AG04450 (cell line): ENCODE measurements at places on chromosomes 12 and 14.

- DNase-seq = no peak
Observed at GRCh38 chr12:9319044-9319841, 111.0 kb upstream of the PZP start.

DNA sequence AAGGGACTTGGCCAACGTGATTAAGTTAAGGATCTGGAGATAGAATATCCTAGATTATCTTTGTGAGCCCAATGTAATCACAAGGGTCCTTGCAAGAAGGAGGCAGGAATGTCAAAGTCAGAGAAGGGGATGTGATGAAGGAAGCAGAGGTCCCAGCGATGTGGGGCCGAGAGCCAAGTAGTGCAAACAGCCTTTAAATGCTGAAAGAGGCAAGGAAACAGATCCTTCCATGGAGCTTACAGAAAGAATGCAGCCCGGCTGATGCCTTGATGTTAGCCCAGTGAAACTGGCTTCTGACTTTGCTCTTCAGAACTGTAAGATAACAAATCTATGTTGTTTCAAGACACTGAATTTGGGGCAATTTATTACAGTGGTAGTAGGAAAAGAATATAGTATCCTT is 74.9 kb downstream of the NEDD1 start:
- no peak for DNase-seq

DNA sequence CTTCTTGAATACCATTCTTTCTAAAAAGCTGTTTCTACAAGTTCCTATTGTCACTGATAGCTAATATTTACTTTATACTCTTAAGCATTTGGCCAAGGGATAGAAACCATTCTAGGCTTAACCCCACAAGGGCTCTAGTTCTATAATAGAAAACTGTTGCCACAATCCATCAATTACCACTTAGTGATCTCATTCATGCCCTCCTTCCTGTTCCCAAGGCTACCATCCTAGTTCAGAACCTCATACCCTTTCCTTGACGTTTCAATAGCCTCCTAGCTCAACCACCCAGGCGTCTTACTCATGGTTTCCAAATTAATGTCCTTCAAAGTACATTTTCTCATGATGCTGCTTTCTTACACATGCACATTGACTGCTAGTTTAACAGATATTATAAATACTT is 493.5 kb downstream of the NAV3 start:
- no peak for DNase-seq

GRCh38 chr12:82651489-82651888 is 35.2 kb upstream of the TMTC2 start:
- no peak for DNase-seq

DNA sequence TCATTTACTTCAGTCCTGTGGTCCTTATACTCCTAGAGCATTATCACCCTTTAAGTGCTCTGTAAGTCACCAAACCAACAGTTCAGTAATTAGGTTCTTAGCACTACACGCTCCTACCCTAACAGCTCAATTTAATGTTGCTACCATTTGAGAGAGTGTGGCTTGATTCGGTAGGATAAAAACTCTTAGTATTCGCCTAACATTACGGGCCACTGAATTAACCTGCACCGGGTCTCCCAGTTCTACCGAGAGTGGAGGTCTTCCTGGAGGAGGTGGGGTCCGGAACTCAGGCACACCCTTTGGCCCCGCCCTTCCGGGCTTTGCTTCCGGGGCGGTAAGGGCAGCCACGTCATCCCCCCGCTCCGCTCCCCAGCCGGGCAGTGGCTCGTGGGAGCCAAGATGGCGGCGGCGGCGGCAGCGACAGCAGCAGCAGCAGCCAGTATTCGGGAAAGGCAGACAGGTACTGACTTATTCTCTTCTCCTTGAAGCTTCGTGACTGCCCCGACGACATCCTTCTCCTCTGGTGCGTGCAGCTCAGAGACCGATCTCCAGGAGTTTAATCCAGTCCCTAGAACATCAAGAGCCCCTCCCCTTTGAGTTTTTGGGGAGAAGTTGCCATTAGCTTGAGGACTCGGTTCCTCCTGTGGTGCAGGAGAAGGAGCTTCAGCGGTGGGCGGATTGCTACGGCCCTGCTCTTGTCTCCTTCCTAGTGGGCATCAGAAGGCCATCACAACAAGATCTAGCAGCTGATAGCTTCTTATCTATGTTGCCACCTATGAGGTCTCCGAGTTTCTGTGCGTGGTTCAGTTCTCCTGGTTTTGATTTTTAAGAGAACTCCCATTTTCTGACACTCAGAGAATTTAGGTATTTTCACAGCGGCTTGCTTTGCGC is at the start of gene SCFD1:
Gene SCFD1, plus strand, starts transcription at position 380 of the 891 bp plus-strand sequence. Its CDS starts 20 bp downstream, at position 400.
- peak; percentile 56 for DNase-seq

DNA sequence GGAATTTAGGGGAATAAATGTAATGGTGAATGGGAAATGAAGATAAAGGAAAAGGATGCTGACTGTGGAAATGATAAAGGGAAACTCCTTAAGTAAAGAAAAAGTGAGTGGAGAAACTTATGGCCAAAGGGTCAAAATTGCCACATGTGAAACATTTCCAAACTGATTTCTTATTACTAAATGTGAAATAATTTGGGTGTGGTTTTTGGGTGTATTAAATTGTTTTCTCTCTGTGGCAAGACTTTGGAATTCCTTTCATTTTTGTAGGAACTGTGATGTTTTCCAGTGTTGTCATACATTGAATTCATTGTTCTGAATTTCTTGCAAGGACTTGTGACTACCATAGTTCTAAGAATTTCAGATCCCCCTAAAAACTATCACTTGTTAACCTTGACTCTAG is 1891.5 kb upstream of the SEL1L start:
- DNase-seq = no peak

- no peak for DNase-seq
Observed at GRCh38 chr12:130075497-130076076, 86.7 kb upstream of the FZD10 start.

GRCh38 chr12:64745980-64746379 is 13.2 kb downstream of the GNS start:
- DNase-seq = no peak

GRCh38 chr14:39873791-39874190 is 441.6 kb upstream of the FBXO33 start:
- DNase-seq = no peak

- DNase-seq = no peak
Observed at GRCh38 chr12:24948420-24948756, 513 bp downstream of the BCAT1 start.

DNA sequence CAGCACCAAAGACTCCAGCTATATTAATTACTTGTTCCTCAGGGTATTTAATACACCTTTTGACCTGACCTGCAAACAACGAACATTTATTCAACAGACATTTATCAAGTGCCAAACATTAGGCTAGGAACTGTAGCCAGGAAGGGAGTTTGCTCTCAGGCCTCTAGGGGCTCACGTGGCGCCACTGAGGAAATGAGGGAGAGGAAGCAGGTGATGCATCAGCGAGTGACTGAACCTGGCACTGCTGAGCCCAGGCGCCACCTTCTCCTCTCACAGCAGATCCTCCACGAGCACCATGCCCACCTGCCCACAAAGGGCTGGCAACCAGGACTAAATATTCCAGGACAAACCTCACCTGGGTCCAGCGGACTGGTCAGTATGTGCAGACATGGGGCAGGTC is 50.2 kb downstream of the SETD3 start:
- DNase-seq = no peak

DNA sequence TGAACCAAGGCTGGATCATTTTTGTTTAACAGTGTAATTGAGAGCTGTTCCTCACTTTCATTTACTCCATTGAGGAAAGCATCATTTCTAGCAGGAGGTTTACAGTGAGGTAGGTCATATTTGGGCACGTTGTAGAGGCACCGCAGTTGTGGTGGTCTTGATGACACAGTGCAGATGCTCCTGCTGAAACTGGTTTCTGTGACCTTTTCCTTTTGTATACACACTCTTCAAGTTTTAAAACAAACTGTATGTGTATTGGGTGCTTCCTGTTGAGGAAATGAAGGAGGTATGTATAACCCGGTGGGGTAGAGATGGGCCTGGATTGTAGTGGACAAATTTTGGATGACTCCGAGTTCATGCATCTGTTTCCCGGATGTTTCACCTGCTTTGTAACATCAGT is 456.3 kb upstream of the RGS6 start:
- no peak for DNase-seq

GRCh38 chr14:72611506-72611905 is 282.4 kb downstream of the DPF3 start:
- no peak for DNase-seq

DNA sequence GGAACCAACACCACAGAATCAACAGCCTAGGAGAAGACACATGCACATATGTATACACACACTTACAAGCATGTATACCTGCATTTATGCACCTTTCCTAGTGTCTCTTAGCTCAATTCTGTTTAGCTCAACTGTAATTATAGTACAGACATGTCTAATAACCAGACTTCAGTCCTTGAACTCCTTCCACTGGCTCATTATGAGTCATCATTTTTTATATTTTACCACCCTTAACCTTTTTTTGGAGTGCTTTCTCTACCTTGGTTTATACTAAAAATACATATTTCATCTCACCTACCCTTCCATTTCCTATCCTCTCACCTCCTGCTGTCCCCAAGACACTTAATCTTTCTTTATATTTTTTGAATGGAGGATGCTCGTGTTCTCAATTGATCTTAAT is 110.4 kb downstream of the ARID2 start:
- DNase-seq = no peak

DNA sequence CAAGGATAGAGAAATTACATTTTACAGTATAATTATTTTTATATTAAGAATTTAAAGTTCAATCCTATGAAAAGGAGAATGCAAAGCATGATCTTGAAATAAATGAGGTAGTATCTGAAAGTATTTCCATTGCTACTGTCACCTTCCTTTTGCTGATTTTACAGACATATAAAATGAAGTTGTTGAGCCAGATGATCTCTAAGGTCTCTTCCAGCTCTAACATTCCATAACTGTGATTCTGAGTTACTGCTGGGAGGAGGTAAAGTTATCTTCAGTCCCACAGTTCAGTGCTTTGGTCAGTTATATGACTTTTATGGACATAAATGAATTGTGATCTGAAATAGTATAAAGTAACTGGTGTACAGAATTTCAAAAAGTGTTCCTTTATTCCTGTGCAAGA is 52.8 kb downstream of the SLC38A6 start:
- no peak for DNase-seq

DNA sequence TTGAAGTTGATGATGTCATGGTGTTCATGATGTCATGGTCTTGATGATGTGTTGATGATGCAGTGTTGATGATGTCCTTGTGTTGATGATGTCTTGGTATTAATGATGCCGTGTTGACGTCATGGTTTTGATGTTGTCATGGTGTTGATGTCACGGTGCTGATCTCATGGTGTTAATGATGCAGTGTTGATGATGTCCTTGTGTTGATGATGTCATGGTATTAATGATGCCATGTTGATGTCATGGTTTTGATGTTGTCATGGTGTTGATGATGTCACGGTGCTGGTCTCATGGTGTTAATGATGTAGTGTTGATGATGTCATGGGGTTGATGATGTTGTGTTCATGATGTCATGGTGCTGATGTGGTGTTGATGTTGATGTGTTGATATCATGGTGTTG is 48.0 kb upstream of the RIMBP2 start:
- no peak for DNase-seq

GRCh38 chr12:45425426-45425825 is 209.5 kb downstream of the ANO6 start:
- peak; percentile 27 for DNase-seq

GRCh38 chr12:6950401-6950801 is 755 bp upstream of the PTPN6 start:
- DNase-seq = no peak

DNA sequence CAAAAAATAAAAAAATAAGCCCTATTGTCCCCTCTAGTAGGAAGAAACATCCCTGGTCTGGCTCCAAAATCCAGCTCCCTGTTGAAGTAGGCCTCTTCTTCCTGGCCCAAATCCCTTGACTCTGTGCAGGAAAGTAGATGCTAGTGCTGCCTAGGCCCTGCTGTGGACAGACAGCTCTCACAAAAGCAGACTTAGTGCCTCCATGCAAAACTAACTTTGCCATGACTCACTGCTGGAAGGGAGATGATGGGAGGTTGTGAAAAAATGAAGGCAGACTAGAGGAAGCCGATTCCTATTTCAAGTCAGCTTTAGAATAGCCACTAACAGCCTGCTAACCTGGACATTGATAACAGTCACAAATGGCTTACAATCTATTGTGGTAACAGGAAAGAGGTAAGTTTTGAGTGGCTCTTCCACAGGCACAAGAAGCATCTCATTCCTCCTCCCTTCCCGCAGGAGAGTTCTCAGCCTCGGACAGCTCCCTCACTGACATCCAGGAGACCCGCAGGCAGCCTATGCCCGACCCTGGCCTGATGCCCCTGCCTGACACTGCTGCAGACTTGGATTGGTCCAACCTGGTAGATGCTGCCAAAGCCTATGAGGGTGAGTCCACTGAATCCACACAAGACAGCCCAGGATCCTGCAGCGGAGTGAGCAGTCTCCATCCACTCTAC is 198.9 kb upstream of the RGS6 start:
- DNase-seq = no peak

DNA sequence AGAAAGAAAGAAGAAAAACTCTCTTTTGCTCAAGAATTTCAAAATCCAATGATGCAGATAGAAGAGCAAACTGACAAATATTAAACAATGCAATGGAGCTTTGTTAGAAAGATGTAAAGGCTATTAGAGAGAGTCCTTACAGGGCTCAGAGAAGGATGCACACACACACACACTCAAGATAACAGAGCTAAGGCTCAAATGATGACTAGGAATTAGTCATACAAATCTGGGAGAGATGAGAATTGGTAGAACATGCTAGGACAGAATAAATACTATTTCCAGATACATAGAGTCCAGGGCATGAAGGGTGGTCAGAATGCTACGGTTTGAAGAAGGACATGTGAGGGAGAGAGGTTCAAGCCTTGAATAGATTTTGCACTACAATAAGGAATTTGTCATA is 650.1 kb upstream of the MDGA2 start:
- DNase-seq = no peak

GRCh38 chr14:93720981-93721483 is 67.3 kb downstream of the PRIMA1 start:
- DNase-seq = no peak

- DNase-seq = no peak
Observed at GRCh38 chr12:78269620-78270019, 438.9 kb downstream of the NAV3 start.

DNA sequence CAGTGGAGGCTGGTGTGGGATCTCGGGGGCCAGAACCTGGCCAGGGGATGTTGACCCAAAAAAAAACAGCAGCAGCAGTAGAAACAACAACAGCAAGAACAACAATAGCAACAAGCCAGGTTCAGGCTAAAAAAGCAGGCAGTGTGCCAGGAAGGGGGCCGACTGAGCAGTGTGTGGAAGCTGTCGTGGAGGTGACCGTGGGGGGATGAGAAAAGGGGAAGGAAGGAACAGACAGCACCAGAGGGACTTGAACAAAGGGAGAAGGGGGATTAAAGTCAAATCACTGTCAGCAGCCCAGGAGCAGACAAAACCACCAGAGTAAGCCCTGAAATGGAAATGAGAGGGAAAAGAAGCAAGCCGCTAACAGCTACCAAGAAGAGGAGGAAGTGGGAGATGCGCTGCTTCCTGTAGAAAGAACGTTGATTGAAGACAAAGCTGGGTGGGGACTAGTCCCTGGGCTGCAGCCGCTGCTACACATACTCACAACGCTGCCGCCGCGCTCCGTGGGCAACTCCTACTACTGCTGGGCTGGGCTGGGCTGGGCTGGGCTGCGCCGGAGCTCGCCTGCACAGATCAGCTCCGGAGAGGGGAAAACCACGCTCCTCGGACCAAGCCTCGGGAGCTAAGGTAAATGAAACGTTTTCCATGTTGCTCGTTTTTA is at the start of gene GNG2:
Gene GNG2, plus strand, starts transcription at position 449 of the 661 bp plus-strand sequence. CDS start 90,067 bp downstream, outside the sequence.
- no peak for DNase-seq
